HFFc6 (cell line): ENCODE measurements at places on chromosomes 12 and 14.
A peak's percentile ranks its signal among the peaks of the same experiment; 100 is the strongest.

DNA sequence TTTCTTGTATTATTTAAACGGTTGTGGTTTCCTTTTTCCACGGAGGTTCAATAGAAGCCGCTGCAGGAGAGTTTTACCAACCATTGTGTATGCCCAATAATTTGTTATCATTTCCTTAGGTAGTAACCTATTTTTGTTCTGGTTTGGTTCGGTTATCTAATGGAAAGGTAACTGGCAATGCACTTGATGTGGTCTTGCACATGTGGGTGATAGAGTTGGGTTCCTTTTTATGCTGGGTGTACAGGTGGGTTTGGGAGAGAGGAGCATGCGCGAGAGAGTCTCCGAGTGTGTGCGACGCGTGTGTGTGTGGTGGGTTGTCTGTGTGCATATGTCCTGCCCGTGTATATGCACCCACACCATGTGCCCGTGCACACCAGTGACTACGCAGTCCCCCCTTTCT lies 102.7 kb upstream of the FKBP4 start:
- DNase-seq = no peak

DNA sequence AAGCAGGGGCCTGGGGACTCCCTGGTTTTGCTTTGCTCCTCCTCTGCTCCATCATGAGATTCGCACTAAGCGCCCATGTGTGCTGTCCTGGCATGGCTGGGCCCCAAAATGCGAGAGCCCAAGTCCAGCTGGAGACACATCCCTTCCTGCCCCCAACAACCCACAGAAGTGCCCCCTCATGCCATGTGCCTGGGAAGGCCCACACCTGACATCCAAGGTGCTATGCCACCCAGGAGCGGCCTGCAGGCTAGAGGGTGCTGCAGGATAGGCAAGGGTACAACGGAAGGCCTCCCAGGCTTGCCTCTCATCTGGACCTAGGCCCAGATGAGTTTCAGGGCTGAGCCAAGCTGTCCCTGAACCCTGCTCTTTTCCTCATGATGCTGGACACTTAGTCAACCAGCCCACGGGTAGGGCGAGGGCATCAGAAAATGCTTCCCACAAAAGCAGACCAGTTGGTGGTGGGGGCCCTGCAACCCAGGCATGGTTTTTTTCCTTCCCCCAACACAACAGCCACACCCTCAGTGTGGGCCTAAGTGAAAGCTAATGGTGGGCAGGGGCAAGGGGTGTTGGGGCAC lies 13.2 kb upstream of the KRT80 start:
- no peak for DNase-seq

DNA sequence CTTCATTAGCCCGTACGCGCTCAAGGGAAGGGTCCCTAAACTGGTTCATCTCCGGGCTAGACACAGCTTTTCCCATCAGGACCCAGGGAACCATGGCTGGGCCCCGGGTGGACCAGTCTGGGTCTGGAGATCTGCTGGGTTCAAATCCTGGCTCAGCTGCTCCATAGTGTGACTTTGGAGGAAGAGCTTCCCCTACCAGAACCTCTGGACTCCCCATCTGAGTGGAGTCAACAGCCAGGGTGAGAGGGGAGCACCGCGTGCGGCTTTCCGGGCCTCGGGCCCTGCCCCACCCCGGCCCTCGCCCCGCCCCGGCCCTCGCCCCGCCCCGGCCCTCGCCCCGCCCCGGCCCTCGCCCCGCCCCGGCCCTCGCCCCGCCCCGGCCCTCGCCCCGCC lies 41.2 kb downstream of the BEGAIN start:
- DNase-seq = no peak

DNA sequence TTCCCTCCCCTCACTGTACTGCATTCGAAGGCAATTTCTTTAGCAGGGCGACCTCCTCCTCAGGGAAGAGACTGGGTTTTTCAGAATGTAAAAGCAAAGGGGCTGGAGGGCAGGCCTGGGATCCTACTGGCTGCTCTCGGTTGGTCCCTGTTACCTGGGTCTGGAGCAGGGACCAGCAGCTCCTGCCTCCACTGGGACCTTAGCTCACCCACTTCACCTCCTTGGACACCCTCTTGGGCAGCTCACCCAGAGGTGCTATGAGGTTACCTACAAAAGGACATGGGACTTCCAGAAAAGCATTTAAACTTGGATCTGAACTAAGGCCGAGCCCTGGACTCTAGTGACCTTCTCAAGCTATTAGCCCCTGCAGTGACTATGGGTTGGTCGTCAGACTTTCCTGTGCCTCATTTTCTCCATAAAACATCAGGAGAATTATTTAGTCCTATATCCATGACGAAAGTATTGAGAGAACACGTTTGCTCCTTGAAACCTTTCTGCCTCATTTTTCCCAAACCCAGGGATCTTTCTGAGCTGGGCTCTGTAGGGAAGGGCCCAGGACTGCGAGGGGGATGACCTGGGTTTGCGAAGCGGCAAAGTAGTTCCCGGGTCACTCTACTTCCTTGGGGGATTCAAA lies 65.0 kb downstream of the FBXL14 start:
- DNase-seq = no peak

DNA sequence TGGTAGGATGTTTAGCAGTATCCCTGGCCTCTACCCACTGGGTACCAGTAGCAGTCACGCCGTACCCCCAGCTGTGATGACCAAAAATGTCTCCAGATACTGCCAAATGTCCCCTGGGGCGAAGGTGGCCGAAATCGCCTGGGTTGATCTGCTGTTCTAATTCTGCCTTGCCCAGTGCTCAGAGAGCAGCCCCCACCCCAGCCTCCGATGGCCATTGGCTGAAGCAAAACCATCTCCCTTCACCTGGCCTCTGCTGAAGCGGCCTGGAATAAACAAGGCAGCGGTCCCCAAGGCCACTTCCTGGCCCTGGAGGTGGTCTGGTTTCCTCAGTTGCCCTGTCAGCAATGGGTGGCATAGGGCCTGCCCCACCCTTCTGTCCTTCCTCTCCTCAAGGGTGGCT lies 298.4 kb downstream of the CACNA1C start:
- DNase-seq = no peak

DNA sequence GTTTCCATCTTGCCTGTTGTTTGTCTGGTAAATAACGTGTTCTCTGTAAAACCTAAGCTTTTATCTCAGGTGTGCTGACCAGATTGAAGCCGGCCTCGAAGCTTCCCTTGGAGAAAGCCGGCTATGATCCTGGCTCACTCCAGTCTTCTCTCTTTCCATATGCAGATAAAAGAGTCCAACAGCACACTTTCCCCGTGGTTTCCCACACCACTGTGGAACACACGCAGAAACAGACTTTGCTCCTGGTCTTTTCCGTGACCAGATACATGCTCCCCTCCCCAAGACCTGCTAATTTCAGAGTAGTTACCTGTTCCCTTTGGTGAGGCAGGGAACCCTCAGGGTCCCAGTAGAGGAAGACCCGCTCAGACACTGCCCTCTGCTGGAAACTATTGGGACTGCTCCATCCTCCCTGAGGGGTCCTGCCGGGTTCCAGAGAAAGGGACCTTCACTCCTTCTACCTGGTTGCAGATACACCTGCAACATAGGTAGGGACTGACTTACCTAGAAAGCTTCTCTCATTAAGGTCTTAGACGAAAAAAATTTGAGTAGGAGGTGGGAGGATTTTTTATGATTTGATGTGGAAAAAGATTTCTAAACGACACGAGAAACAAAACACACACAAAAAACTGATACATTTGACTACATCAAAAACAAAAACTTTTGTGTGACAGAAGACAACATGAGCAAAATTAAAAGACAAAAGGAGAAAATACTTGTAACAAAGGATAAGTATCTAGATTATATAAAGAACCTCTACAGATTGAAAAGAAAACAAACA lies 415.4 kb upstream of the CCDC196 start:
- no peak for DNase-seq

- no peak for DNase-seq
Observed at GRCh38 chr12:100579844-100580243, 6.4 kb downstream of the GAS2L3 start.

GRCh38 chr14:106826833-106827369 lies 1300.5 kb downstream of the TMEM121 start:
- DNase-seq = no peak

DNA sequence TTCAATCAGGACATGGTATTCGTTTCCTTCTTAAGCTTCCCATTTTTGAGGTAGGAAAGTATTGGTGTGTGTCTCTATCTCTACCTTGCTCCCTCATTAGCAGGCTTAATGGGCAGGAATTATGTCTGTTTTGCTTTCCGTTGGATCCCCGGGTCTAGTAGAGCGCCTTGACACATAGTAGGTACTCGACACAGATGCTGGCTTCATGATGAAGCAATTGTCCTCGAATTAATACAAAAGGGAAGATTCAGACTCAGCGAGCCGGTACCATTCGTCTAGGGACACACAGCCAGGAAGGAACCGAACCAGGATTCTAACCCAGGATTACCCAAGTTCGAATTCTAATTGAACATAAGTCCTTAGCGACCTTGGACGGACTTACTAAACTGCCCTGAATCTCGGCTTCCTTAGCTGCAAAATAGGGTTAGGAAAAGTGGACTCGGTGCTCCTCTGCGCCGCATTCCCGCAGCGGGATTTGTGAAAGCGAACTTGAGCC lies 496 bp upstream of the ISCU start:
- no peak for DNase-seq

DNA sequence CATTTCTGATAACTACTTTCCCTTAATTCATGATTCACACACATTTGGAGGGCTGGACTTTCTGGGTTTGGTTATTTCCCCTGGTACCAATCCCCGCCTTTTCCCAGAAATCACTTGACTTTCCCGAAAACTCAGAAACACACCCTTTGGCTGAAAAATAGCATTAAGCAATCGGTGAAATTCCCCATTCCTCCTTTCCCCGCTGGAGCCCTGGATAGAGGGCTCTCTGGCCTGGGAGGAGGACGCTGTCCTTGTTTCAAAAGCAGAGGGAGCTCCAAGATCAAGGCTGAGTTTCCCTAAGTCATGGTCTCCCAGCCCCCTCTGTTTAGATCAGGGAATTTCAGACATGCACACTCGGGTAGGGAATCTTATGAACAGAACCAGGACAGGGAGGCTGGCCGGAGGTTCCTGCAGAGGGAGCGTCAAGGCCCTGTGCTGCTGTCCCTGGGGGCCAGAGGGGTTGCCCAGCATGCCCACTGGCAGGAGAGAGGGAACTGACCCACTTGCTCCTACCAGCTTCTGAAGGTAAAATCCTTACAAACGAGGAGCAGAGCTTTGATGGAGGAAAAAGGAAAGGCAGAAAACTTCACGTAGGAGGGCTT lies at the start of gene C1S:
Gene C1S (plus strand): TSS at position 366 of the 602 bp plus-strand sequence. CDS start 1,195 bp downstream, outside the sequence.
- DNase-seq = peak; percentile 94

GRCh38 chr12:76142305-76142704 lies 57.8 kb upstream of the NAP1L1 start:
- no peak for DNase-seq

- no peak for DNase-seq
Observed at GRCh38 chr12:82746668-82747067, 60.0 kb downstream of the TMTC2 start.

- no peak for DNase-seq
Observed at GRCh38 chr12:25194214-25194613, 746 bp downstream of the DNAI7 start.

- no peak for DNase-seq
Observed at GRCh38 chr12:43102546-43103264, 449.3 kb downstream of the ADAMTS20 start.

DNA sequence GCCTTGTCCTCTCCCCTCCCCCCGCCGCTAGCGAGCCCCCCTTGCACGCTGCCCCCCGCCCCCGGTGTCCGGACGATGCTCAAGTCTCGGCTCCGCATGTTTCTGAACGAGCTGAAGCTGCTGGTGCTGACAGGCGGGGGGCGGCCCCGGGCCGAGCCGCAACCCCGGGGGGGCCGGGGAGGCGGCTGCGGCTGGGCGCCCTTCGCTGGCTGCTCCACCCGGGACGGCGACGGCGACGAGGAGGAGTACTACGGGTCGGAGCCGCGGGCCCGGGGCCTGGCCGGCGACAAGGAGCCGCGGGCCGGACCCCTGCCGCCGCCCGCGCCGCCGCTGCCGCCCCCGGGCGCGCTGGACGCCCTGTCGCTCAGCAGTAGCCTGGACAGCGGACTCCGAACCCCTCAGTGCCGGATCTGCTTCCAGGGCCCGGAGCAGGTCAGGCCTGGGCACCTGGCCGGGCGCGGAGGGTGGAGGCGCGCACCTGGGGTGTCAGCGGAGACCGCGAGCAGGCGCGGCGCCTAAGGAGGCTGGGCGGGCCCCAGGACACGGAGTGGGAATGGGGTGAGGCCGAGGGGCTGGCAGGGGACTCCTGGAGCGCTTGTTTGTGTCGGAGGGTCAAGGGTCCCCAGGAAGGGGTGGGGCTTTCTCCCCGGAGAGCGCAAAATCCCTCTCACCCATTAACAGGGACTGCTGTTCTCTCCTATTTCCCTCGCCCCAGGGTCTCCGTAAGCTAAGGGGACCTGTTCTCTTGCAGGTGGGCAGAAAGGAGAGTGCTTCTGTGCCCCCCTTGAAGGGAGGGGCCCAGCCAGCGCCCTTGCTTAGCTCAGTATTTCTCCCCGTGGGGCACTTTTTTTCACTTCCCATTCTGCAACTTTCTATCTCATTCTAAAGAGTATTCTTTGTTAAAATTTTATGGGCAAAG lies 810 bp downstream of the MARCHF9 start:
- no peak for DNase-seq

DNA sequence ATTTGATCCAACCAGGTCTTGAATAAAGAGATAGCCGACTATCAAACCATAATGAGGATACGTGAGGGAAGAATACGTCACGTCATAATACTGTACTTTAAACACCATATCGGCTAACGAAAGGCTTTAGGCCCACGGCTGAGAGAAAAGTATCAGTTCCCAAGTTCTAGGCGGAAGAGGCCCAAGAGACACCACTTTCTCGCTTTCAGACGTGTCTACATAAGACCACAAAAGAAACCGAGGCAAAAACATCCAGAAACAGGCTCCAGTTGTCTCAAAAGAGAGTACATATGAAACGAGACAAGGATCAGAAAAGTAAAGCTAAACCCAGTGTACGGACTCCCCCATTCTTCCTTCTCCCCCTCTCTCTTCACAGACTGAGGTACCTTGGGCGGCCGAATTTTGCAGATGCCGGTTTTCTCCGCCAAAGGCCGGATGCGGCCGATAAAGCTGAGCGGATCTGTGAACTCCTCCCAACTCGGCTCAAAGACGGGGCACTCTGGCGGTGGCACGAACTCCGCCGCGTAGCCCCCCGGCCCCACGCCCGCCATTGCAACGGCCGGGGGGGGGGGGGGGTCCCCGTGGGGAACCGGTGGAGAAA lies 479 bp downstream of the KDM5A start:
- DNase-seq = no peak

GRCh38 chr12:63480186-63480585 lies 188.1 kb downstream of the DPY19L2 start:
- DNase-seq = no peak

- DNase-seq = no peak
Observed at GRCh38 chr12:54053003-54053750, 458 bp upstream of the HOXC4 start.

DNA sequence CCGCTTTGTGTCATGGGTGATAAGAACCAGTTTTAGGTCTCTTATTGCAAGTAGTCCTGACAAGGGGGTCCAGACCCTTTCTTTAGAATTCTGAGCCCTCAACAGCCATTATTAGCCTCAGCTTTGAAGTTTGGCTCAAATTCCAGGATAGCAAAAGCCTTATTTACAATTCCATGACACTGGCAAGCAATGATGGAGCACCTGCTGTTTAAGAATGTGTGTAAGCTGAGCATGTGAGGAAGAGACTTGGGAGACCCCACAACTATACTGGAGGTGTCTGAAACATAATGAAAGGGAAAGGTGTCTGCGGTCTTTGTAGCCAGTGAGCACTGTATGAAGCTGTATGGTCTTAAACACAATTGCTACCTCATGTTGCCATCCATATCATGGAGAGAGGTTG lies 119.8 kb downstream of the TBX5 start:
- DNase-seq = no peak

GRCh38 chr12:84986586-84986985 lies 49.5 kb downstream of the TSPAN19 start:
- DNase-seq = no peak
